ENCODE measurements at places on chromosomes 13 and 19. TPM values are rescaled to one million over a fixed set of nuclear protein-coding genes. Genes with fewer than 3 reads are reported as not detected.

GRCh38 chr13:44407379-44407778 is 33.8 kb downstream of the SERP2 start:
- no peak for DNase-seq
- H3K27me3 ChIP-seq, result no peaks in the 10 kb centered on the region
- no peak overlapping the region for H3K27ac ChIP-seq
- no peaks in the 10 kb centered on the region for H3K4me1 ChIP-seq
- no peaks in the 10 kb centered on the region for H3K36me3 ChIP-seq

- H3K36me3 ChIP-seq, result no peaks in the 10 kb centered on the region
- H3K4me3 ChIP-seq, result no peak overlapping the region
- no peak for DNase-seq
- H3K4me1 ChIP-seq, result no peaks in the 10 kb centered on the region
- no peak overlapping the region for H3K27ac ChIP-seq
These were observed 27.1 kb upstream of the UBL3 start for GRCh38 chr13:29877456-29878078.

- peak overlapping the region; percentile 35 for H3K4me3 ChIP-seq
- no peak overlapping the region for H3K27ac ChIP-seq
- no peaks in the 10 kb centered on the region for H3K27me3 ChIP-seq
- DNase-seq, result no peak
- H3K4me1 ChIP-seq, result peaks cover 10% of the 10 kb centered on the region
- H3K36me3 ChIP-seq, result no peaks in the 10 kb centered on the region
These were observed 4.9 kb upstream of the ERCC1 start for GRCh38 chr19:45428384-45429231.

GRCh38 chr13:23626700-23627099 is 56.5 kb downstream of the TNFRSF19 start:
- H3K27me3 ChIP-seq, result no peaks in the 10 kb centered on the region
- no peak overlapping the region for H3K27ac ChIP-seq
- H3K36me3 ChIP-seq, result no peaks in the 10 kb centered on the region
- no peaks in the 10 kb centered on the region for H3K4me1 ChIP-seq
- DNase-seq, result no peak

DNA sequence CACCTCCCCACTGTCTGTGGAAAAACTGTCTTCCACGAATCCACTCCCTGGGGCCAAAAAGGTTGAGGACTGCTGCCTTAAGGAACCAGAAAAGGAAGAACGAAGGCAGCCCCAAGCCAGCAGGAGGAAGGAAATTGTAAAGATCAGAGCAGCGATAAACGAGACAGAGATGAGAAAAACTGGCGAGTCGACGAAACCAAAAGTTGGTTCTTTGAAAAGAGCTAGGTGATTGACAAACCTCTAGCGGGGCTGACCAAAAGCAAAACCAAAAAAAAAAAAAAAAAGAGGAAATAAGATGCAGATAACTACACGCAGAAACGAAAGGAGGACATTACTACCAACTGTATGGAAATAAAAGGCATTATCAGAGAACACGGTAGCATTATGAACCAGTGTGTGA is 76.9 kb downstream of the GADD45B start:
- H3K4me1 ChIP-seq, result peaks cover 10% of the 10 kb centered on the region
- peak overlapping the region; percentile 59 for H3K27ac ChIP-seq
- H3K4me3 ChIP-seq, result peak overlapping the region; percentile 8
- DNase-seq, result peak; percentile 62
- no peaks in the 10 kb centered on the region for H3K27me3 ChIP-seq
- no peaks in the 10 kb centered on the region for H3K36me3 ChIP-seq

- peaks cover 62% of the 10 kb centered on the region for H3K36me3 ChIP-seq
- H3K27me3 ChIP-seq, result no peaks in the 10 kb centered on the region
- H3K27ac ChIP-seq, result no peak overlapping the region
- peaks cover 6% of the 10 kb centered on the region for H3K4me1 ChIP-seq
- H3K4me3 ChIP-seq, result no peak overlapping the region
These were observed 877 bp upstream of the PRR22 start for GRCh38 chr19:5785423-5785822.

DNA sequence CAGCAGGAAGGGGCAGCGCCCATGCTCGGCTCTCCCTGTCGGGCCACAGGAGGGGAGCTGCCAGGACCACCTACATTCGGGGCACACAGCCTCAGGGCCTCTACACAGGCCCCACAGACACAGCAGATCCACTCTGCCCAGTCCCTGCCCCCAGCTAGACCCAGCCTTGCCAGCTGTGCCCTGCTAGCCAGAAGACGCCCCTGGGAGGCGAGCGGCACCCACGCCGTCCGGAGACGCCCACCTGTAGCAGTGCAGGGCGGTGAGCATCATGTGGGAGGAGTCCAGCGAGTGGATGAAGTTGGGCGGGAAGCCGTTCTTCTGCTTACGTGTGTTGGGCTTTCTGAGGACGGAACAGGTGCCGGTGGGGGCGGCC is 15.1 kb downstream of the POLRMT start:
- no peak overlapping the region for H3K4me3 ChIP-seq
- H3K4me1 ChIP-seq, result no peaks in the 10 kb centered on the region
- no peak for DNase-seq
- H3K27me3 ChIP-seq, result no peaks in the 10 kb centered on the region
- H3K27ac ChIP-seq, result no peak overlapping the region
- H3K36me3 ChIP-seq, result peaks cover 59% of the 10 kb centered on the region

The ZNF613 gene
- total RNA-seq, result 8.8 TPM

GRCh38 chr13:71338070-71338469 is 528.9 kb downstream of the DACH1 start:
- H3K27me3 ChIP-seq, result no peaks in the 10 kb centered on the region
- H3K4me3 ChIP-seq, result no peak overlapping the region
- no peak overlapping the region for H3K27ac ChIP-seq
- H3K4me1 ChIP-seq, result no peaks in the 10 kb centered on the region
- no peak for DNase-seq

GRCh38 chr13:49693191-49693733 is 2.0 kb upstream of the EBPL start:
- DNase-seq, result no peak
- H3K4me1 ChIP-seq, result no peaks in the 10 kb centered on the region
- no peak overlapping the region for H3K4me3 ChIP-seq
- H3K27me3 ChIP-seq, result no peaks in the 10 kb centered on the region

GRCh38 chr19:30482956-30483355 is 110.8 kb downstream of the ZNF536 start:
- H3K4me3 ChIP-seq, result no peak overlapping the region
- H3K36me3 ChIP-seq, result no peaks in the 10 kb centered on the region
- DNase-seq, result no peak
- no peaks in the 10 kb centered on the region for H3K27me3 ChIP-seq

- no peaks in the 10 kb centered on the region for H3K27me3 ChIP-seq
- no peaks in the 10 kb centered on the region for H3K4me1 ChIP-seq
- DNase-seq, result no peak
- H3K27ac ChIP-seq, result no peak overlapping the region
These were observed 646 bp upstream of the SLC10A2 start for GRCh38 chr13:103066781-103067345.

The ADGRE1 gene
- total RNA-seq, result 10.1 TPM

The MAP4K1 gene
- total RNA-seq, result 239 TPM

GRCh38 chr13:25771641-25772478 is 280.0 kb downstream of the SHISA2 start:
- H3K36me3 ChIP-seq, result no peaks in the 10 kb centered on the region
- H3K4me1 ChIP-seq, result no peaks in the 10 kb centered on the region
- H3K27me3 ChIP-seq, result no peaks in the 10 kb centered on the region
- no peak overlapping the region for H3K4me3 ChIP-seq
- no peak overlapping the region for H3K27ac ChIP-seq

GRCh38 chr13:99681695-99682094 is 180.4 kb downstream of the TM9SF2 start:
- DNase-seq, result no peak
- H3K36me3 ChIP-seq, result no peaks in the 10 kb centered on the region
- H3K27ac ChIP-seq, result no peak overlapping the region
- no peaks in the 10 kb centered on the region for H3K4me1 ChIP-seq
- no peaks in the 10 kb centered on the region for H3K27me3 ChIP-seq

GRCh38 chr13:77548095-77548494 is 12.6 kb downstream of the SCEL start:
- no peak overlapping the region for H3K4me3 ChIP-seq
- H3K27ac ChIP-seq, result no peak overlapping the region
- DNase-seq, result no peak
- no peaks in the 10 kb centered on the region for H3K36me3 ChIP-seq
- no peaks in the 10 kb centered on the region for H3K4me1 ChIP-seq
- no peaks in the 10 kb centered on the region for H3K27me3 ChIP-seq

The RGL3 gene
- not detected for total RNA-seq

The TMPRSS9 gene
- total RNA-seq, result not detected

Data from naive thymus-derived CD4-positive, alpha-beta T cell (primary cell).